ENCODE measurements at places on chromosomes 1 and 21. TPM values are rescaled to one million over a fixed set of nuclear protein-coding genes. Genes with fewer than 3 reads are reported as not detected.

- DNase-seq, result no peak
Observed at GRCh38 chr1:16260814-16261213, 23.8 kb upstream of the CPLANE2 start.

DNA sequence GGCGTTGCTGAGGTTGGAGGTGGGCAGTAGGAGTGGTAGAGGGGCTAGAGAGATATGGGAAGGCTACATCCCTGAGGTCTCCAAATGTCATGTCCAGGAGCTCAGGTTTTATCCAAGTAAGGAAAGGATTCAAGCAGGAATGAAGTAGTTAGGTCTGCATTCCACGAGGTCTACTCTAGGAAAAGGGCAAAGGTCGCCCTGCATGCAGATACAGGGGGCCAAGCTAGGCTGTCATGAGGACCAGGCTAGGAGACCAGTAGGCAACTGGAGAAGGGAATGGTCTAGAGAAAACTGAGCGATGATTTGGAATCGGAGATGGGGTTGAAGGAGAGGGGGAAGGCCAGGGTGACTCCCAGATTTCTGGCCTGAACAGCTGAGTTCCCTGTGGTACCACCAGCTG lies 48.7 kb downstream of the IRF2BP2 start:
- DNase-seq, result no peak

DNA sequence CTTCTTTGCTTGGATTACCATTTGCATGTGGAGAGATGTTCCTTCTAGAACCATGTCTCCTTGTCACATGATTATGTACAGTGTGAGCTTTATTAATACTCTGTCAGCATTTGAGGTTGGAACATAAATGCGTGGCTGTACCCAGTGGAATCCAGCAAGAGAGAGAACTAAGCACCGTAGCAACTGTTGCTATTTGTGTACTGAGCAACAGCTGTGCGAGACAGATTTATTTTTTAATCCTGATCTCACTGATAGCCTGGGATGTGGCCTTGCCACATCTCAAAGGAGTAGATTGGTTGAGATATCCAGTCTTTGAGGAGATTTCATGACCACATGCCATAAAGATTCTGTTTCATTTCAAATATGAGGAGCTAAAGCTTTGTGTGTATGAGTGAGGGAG lies 43.4 kb downstream of the KIF1B start:
- DNase-seq, result peak; percentile 17

DNA sequence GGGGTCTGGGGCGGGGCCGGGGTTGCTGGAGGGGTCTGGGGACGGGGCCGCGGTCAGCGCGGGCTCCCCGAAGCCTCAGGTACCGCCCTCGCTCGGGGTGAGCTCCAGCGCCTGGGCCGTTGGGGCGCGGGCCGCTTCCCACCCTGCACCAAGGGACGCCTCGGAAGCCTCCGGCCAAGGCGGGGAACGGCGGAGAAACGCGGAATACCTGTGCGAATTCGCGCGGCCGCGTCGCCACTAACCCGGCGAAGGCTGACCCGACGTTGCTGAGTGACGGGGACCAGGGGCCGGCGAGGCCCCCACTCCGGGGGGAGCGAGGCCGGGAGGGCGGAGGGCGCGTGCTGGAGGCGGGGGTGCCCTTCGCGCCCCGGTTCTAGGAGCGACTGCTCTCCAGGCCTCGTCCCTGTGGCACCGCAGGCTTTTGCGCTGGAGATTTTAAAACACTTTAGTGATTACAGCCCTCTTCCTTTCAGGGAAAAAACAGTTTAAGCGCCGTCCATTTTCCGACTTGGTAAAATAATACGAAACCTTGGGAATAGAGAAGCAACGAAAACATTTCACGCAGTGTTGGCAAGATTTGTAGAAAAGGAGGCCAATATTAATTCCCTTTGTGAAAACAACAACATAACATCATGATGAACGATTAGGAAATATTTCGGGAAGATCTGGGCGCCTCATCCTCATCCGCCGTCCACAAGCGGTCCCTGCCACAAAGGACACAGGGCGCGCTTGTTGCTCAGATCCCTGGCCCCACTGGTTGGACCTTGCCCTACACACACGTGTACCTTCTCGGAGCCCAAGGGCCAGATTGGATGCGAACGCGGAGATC lies 971 bp upstream of the GNG4 start:
- DNase-seq, result no peak

DNA sequence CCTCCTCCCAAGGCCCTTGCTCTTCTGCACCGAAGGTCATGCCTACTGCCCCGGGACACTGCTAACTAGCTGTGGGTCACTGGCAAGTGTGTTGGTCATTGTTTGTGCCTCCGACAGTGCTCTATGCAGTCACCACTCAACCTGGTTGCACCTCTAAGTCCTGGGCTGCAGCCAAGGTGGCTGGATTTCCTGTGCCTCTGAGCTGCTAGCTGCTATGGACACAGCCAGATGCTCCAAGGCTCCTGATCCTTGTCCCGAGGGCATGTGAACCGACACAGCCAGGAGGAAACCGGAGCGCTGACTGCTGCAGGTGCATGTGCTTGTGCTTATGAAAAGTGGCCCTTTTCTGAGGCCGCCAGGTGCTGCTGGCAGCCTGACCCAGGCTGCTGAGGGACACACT lies 14.7 kb upstream of the SPOCD1 start:
- peak; percentile 15 for DNase-seq

DNA sequence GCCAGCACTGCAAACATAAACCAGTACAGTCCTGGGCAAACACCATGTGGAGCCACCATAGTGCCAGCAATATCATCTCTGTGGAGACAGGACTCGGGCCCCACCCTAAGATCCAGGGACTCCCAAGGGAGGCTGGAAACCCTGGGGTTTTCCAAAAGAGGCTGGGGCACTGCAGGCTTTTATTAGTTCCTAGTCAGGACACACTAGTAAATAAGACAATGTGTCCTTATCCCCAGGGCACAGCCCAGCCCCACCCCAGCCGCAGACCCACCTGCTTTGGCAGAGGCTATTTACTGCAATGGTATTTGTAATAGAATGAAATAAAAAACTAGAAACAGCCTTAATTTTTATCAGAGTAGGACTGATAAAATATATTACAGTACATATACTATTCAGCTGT lies 486 bp upstream of the GJB3 start:
- no peak for DNase-seq

DNA sequence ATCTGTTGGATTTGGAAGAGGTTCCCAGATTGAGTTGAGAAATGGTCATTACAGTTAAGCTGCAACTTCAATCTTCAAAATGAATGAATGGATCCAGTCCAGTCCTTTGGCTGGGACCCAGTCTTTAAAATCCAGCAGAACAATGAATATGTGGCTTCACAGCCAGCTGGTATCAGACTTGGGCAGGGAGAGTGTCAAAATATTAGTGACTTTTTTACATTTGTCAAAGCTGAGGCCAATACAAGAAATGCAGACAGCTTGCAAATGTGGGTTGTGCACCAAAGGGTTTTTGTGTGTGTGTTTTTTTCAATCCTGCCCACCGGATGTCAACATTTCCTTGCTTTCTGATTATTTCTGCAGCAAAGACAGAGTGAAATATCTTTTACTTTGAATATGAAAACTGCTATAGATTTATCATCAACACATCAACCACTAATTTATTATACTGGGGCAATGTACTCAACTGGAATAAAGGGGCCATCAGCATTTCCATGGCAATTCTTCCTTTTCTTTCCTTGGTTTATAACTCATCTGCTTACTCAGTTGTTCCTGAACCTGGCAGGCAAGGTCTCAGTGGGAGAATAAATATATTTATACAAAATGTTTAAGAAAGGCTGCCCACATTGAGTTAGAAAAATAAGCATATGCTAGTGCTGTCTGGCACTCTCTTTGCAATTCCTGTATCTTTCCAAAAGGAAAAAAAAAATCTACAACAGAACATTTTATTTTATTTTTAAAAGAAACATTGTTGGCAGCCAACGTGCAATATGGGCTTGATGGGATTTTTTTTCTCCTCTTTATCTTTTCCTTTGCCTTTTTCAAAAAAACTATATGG lies 491.6 kb upstream of the C1orf87 start:
- no peak for DNase-seq

DNA sequence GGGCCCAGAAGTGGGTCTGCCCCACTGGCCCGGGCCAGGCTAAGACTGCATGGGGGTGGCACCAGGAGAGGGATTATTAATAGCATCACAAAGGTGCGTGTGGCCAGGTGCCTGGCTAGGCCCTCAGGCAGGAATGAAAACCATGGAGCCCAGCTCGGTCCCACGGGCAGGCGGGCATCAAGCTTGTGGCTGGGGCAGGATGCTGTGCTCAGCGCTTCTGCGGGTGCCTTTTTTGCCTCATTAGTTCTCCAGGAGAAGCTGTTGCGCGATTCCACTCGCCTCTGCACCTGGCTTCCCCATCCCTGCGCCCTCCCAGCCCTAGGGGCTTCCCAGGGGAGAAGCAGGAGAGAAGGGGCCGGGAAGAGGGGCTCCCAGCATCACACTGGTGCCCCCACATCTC lies 39.3 kb downstream of the CITED4 start:
- DNase-seq, result no peak

DNA sequence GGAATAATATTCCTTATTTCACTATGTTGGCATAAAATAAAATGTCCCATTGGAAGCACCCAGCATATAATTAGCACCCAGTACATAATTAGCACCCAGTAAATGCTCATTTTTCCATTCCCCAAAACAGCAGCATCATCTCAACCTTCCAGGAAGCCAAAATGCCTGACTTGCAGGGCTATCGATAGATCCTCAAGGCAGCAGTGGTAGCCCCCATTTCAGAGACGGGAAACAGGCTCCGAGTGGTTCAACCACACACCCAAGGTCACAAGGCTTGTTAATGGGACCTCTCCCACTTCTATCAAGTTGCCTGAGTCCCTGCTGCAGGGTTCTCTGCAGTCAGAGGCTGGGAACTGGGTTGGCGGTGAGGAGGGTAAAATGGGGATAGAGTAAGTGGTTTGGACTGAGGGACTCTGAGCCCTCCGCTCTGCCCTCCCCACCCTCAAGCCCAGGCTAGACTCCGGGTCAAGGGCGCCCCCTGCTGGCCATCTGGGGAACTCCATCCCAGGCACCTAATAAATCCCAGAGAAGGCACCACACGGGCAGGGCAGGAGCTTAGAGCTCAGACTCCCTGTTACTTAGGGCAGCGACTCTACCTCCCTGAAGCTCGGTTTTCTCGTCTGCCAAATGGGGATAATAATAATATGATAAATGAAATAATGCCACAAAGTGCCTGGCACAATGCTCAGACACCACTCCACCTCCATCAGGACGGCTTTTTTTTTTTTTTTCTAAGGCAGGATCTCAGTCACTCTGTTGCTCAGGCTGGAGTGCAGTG lies 21.9 kb upstream of the LAPTM5 start:
- peak; percentile 91 for DNase-seq

DNA sequence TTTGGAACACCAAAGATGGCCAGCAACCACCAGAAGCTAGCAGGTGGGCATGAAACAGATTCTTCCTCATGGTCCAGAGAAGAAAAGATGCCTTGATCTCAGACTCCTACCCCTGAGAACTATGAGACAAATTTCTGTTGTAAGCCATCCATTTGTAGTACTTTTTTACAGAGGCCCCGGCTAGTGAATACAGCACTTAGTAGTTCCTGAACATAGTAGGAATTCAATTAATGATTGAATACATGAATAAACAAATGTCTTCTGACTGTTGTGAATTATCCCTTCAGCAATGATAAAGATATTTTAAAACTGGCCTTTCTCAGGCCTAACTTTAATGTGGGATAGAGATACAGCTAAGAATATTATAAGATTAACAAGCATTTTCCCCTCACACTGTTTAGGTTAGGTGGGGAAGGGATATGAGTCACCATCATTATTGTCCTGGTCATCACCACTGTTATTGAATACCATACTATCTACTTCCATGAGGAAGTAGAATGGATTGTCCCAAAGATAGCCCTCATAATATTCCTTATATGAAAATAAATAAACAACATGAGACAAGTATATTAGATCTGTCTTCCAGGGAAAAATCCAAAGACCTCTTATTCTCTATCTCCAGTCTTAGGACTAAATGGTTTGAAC lies 51.4 kb downstream of the ADCY10 start:
- no peak for DNase-seq

- DNase-seq, result no peak
Observed at GRCh38 chr1:29827237-29827750, 591.0 kb downstream of the PTPRU start.

GRCh38 chr1:30689901-30690645 lies 33.3 kb downstream of the MATN1 start:
- DNase-seq, result no peak

GRCh38 chr1:47024141-47024801 lies 802 bp downstream of the CYP4X1 start:
- DNase-seq, result no peak

GRCh38 chr1:87279536-87279875 lies 49.2 kb upstream of the LMO4 start:
- DNase-seq, result no peak

DNA sequence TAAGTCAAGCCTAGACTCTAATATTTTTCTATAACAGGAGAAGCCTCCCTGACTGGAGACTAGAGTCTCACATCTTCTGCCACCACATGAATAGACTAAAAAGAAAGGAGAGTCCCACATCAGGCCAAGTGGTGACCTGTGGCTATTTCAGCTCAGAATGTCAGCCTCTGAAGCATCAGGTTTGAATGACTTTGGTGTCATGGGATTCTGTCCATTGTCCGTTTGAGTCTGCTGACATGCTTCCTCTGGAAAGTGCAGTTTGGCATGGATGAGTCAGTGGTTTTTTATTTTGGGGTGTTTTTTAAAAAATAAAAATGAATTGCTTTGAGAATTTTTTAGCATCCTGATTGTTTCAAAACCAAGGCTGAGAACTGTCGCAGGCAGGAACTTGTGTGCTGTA lies 19.5 kb downstream of the DYRK3 start:
- DNase-seq, result no peak

- no peak for DNase-seq
Observed at GRCh38 chr1:43951021-43951985, 4.6 kb downstream of the IPO13 start.

DNA sequence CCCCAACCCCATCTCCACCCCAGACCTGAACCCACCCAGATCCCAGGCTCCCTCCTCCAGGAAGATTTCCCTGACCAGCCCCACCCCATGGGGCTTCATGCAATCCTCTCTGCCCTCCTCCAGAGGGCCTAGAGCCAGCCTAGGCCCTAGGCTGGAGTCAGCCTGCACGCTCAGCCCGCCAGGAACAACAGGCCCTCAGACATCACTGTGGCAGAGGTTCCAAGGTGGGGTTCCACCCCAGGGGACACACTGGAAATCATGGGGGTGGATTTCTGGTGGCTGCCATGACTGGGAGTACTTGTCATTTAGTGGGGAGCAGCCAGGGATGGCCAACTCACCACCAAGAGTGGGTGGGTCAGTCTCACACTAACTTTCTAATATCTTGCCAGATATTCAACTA lies 122.0 kb downstream of the GLIS1 start:
- no peak for DNase-seq

DNA sequence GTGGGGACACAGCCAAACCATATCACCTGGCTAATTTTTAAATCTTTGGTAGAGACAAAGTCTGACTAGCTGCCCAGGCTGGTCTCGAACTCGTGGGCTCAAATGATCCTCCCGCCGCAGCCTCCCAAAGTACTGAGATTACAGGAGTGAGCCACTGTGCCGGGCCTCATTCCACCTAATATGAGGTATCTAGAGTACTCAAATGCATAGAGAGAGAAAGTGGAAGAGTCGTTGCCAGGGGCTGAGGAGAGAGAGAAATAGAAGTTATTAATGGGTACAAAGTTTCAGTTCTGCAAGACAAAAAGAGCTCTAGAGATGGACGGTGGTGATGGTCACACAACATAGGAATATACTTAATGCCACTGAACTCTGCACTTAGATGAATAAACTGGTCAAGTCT lies 119.6 kb downstream of the TOMM20 start:
- no peak for DNase-seq

GRCh38 chr21:34648739-34649297 lies 20.0 kb upstream of the CLIC6 start:
- no peak for DNase-seq

Gene GATAD2B
- total RNA-seq, result 71.1 TPM

Gene KCND3
- total RNA-seq, result not detected

Gene OR6N1
- not detected for total RNA-seq

Gene AIRE
- 0.48 TPM for total RNA-seq

Gene OVAAL
- not detected for total RNA-seq

Gene ATP1A4
- 0.33 TPM for total RNA-seq
